ENCODE measurements at places on chromosomes 11 and 22. TPM values are rescaled to one million over a fixed set of nuclear protein-coding genes. Genes with fewer than 3 reads are reported as not detected.

DNA sequence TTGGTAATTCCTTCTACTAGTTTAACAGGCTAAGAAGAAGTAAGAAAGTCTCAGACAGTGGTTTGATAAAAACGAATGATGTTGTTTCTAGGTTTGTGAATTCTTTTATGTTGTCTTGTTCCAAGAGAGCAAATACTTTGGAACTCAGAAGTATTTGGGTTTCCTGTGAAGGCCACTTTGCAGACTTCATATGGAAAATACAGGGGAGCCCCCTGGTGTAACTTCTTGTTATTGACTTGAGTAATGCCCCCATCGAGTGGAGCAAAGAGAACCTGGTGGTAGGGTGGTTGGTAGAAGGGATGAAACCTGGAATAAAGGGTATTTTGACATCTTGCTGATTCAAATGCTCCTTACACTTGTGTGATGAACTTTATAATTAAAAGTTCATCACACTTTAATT lies 40.0 kb upstream of the PTH start:
- DNase-seq: no peak

DNA sequence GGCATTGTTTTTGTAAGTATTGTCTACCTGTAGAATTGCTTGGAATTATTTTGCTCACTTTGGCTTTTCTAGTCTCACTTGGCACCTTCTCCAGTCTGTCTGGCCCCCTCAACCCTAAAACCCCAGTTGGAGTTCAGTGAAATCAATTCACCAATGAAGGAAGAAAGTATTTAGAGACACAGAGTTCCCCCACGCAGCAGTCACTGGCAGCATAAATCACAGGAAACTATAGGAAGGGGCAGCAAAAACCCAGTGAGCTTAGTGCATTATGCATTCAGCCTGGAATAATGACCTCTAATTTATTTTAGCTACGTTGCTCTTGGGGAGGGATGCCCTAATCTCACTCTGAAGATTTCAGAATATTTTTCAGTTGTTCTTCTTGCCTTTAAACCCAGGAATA lies 204.7 kb upstream of the BLID start:
- DNase-seq: no peak

- no peak for DNase-seq
Measured at GRCh38 chr11:20315800-20316199, 47.7 kb upstream of the HTATIP2 start.

Gene MS4A15
- total RNA-seq: not detected

Gene SC5D
- total RNA-seq: 35.7 TPM

Gene RANBP1
- 208 TPM for total RNA-seq

Gene OR8D1
- not detected for total RNA-seq

Gene SHANK2
- total RNA-seq: 109 TPM

Data from Calu3 (cell line).